Activated CD4-positive, alpha-beta memory T cell treated with anti-CD3 and anti-CD28 coated beads, Interleukin-2, amount 10 ng/mL, durations not matched to agents 7 days and 5 days (primary cell): ENCODE measurements at places on chromosomes 4 and X. TPM values are rescaled to one million over a fixed set of nuclear protein-coding genes. Genes with fewer than 3 reads are reported as not detected.

F9 gene
- not detected for total RNA-seq

FGF5 gene
- total RNA-seq: not detected

SSX4 gene
- total RNA-seq: not detected

ZBTB49 gene
- total RNA-seq: 7.4 TPM

FGFBP1 gene
- total RNA-seq: not detected

CT45A7 gene
- not detected for total RNA-seq

DMRTC1 gene
- not detected for total RNA-seq

PGM2 gene
- 37.4 TPM for total RNA-seq

SMIM9 gene
- total RNA-seq: not detected

DNA sequence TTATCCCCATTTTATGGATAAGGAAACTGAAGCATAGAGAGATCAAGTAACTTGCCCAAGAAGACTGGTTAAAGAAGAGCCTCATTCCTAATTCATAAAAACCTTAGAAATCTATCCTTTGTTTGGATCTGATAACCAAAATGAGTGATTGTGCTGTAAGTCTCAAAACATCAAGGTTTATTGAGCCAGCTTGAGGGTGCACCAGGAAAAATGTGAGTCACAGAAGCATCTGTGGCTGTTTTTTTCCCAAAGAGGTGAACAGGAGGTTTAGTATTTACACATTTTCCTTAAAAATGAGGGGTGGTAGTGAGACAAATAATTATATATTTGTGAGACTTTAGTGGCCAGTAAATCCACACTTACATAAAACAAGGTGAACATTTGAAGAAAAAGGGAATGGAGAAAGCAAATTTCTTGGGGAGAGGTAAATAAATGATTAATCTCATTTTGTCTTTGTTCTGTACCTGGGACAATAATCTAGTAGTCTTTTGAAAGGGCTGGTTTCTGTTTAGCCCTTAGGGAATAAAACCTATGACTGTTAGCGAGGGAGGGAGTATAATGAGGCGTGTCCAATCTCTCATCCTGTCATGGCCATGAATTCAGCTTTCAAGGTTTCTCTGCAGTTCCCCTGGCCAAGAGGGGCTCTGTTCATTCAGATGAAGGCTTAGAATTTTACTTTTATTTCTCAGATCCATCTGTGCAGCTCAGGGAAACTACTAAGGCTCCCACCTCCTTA, 12.2 kb upstream of the FMR1 start:
- no peak for DNase-seq
- no peak overlapping the region for H3K4me3 ChIP-seq
- H3K27ac ChIP-seq: no peak overlapping the region
- peaks cover 4% of the 10 kb centered on the region for H3K4me1 ChIP-seq
- no peaks in the 10 kb centered on the region for H3K27me3 ChIP-seq

DNA sequence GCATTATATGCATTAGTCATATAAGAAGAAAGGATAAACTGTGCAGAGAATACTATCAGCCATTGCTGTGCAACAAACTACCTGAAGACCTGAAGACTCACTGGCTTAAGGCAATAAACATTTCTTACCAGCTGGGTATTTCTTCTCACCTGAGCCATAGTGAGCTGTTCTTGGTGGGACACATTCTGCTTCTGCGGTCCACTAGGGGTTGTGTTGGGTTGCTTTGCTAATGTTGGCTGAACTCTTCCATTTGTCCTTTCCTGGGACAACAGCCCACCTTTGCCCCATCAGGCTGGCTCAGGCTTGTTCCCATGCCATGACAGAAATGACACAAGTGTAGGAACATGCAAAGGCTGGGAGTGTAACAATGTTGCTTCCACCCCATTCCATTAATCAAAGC, 388.6 kb downstream of the PCDH7 start:
- no peak for DNase-seq
- H3K27me3 ChIP-seq: no peaks in the 10 kb centered on the region
- H3K4me3 ChIP-seq: no peak overlapping the region
- no peaks in the 10 kb centered on the region for H3K4me1 ChIP-seq
- H3K36me3 ChIP-seq: no peaks in the 10 kb centered on the region

DNA sequence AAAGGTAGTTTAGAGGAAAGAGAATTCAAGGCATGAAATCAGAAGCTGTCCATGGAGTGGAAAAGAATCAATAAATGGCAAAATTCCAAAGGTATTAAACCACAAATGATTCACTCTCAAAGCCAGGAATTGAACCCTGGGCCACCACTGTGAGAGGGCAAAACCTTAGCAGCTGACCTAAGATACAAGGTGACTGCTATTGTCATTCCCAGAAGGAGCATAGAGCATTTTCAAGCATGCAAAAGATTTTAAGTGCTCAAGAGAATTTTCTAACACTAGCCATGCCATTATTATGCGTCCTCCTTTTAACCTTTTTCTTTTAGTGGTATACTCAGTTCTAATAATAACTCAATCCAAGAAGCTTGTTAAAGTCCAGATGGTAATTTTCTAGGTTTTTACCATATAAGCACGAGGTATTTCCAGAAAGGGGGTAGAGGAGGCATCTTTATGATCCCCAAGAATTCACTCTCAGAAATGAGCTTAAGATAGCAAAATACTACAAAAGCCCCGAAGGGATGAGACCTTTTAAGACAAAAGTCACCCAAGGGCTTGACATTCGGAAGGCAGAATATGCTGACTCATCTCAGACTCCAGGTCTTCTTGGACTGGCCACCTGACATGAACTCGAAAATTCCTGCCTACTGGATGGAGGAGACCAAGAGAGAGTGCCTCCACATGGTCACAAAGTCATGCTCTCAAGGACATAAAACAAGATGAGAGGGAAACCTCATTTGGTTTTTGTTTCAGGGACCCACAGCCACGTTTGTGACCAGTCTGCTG, 13.8 kb upstream of the PAGE5 start:
- no peak overlapping the region for H3K4me3 ChIP-seq
- no peaks in the 10 kb centered on the region for H3K4me1 ChIP-seq
- no peak overlapping the region for H3K27ac ChIP-seq
- DNase-seq: no peak
- no peaks in the 10 kb centered on the region for H3K36me3 ChIP-seq

DNA sequence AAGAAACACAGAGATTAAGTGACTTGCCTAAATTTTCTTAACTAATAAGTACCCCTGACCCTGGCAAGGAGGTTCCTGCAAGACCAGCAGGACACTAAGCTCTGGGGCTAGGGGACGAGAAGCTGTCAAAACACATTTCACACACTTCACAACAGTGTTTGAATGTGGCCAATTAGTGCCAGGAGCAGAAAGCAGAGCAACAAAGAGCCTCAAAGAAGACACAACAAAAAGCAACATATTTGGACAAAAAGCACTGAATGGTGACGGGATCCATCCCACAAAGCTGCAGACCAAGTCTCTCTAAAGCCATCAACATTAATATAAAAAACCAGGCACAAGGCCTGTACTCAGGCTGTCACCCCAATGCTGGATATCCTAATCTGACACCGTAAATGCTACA, 361.9 kb upstream of the RASGEF1B start:
- H3K27ac ChIP-seq: no peak overlapping the region
- no peak for DNase-seq
- no peaks in the 10 kb centered on the region for H3K36me3 ChIP-seq

GRCh38 chrX:45240301-45240700, 39.6 kb upstream of the DIPK2B start:
- H3K4me1 ChIP-seq: no peaks in the 10 kb centered on the region
- no peak overlapping the region for H3K27ac ChIP-seq
- H3K4me3 ChIP-seq: no peak overlapping the region
- DNase-seq: no peak
- peaks cover 6% of the 10 kb centered on the region for H3K27me3 ChIP-seq

- H3K27ac ChIP-seq: no peak overlapping the region
- H3K4me1 ChIP-seq: no peaks in the 10 kb centered on the region
- H3K27me3 ChIP-seq: no peaks in the 10 kb centered on the region
- H3K36me3 ChIP-seq: no peaks in the 10 kb centered on the region
Measured at GRCh38 chr4:156547891-156548290, 423.7 kb downstream of the PDGFC start.

DNA sequence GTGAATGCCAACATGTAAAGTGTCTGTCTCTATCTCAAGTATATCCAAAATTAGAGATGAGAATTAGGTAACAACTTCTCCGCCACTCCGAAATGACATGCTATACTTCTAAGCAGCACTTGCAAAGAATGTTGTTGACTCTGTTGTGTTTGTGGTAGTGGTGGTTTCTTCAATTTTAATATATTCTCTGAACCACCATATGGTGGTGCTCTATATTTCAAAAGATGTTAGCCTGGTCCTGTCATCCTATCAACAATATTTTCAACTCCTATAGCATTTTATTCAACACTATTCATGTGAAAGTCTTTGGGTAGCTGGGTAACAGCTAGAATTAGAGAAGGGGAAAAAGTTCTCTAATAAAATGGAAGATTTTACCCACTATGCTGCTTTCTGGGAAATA, 1622.8 kb upstream of the IGFBP7 start:
- H3K27ac ChIP-seq: no peak overlapping the region
- H3K4me3 ChIP-seq: no peak overlapping the region
- no peaks in the 10 kb centered on the region for H3K36me3 ChIP-seq
- DNase-seq: no peak
- no peaks in the 10 kb centered on the region for H3K27me3 ChIP-seq

- H3K27me3 ChIP-seq: no peaks in the 10 kb centered on the region
- H3K4me3 ChIP-seq: no peak overlapping the region
- H3K4me1 ChIP-seq: no peaks in the 10 kb centered on the region
Measured at GRCh38 chrX:1306909-1307625, 29.5 kb upstream of the IL3RA start.

DNA sequence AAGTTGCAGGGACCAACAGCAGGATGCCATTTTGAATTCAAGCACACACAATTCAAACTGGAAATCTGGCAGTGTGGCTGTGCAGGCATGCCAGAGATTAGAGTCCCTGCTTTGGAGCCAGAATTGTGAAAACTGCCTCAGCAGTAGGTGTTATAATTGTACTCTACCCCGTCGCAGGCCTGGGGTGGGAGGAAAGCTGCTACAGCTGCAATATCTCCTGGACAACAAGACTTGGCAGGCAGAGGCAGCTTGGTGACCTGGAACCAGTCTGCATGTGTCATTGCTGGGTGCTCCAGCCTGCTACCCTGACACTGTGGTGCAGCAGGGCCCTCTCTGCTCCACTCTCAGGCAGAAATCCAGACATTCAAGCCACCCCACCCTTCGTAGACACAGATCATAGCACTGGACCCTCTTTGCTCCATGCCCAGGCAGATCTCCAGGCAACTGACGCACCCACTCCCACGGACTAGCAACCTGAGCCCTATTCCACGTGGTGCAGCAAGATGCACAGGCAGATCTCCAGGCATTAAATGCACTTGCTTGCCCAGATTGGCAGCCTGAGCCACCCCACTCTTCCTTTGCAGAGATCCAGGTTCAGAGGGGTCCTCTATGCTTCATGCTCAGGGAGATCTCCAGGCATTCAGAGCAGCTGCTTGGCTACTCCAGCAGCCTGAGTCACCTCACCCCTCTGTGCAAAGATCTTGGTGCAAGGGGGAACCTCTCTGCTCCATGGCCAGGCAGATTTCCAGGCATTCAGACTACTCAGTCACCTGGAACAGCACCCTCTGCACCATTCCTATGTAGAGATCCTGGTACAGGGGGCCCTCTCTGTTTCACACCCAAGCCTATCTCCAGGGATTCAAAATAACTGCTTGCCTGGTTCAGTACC, 140.5 kb downstream of the LRBA start:
- no peak for DNase-seq
- H3K27me3 ChIP-seq: no peaks in the 10 kb centered on the region

GRCh38 chr4:1488357-1488756, 82.1 kb upstream of the NKX1-1 start:
- H3K36me3 ChIP-seq: peaks cover 11% of the 10 kb centered on the region
- peaks cover 18% of the 10 kb centered on the region for H3K27me3 ChIP-seq
- H3K4me1 ChIP-seq: no peaks in the 10 kb centered on the region
- no peak overlapping the region for H3K27ac ChIP-seq
- no peak overlapping the region for H3K4me3 ChIP-seq
- DNase-seq: no peak

DNA sequence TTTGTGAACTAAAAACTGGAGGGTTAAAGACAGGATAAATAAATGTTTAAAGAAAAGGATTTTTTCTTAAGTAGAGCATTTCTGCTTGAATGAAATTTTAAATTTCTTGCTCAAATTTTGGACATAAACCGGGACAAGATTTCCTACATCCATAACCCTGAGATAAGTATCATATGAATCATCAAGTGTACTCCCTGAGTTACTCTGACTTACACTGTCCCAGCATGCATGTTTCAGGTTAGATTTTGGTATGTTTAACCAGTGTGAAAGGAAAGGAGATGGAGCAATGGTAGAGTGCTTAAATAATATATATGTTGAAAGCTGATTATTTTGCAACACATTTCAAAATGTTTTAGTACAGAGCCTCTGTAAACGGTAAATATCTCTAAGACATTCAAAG, 175.2 kb downstream of the ADGRL3 start:
- no peaks in the 10 kb centered on the region for H3K36me3 ChIP-seq
- H3K4me1 ChIP-seq: no peaks in the 10 kb centered on the region
- H3K27me3 ChIP-seq: no peaks in the 10 kb centered on the region
- no peak overlapping the region for H3K4me3 ChIP-seq

DNA sequence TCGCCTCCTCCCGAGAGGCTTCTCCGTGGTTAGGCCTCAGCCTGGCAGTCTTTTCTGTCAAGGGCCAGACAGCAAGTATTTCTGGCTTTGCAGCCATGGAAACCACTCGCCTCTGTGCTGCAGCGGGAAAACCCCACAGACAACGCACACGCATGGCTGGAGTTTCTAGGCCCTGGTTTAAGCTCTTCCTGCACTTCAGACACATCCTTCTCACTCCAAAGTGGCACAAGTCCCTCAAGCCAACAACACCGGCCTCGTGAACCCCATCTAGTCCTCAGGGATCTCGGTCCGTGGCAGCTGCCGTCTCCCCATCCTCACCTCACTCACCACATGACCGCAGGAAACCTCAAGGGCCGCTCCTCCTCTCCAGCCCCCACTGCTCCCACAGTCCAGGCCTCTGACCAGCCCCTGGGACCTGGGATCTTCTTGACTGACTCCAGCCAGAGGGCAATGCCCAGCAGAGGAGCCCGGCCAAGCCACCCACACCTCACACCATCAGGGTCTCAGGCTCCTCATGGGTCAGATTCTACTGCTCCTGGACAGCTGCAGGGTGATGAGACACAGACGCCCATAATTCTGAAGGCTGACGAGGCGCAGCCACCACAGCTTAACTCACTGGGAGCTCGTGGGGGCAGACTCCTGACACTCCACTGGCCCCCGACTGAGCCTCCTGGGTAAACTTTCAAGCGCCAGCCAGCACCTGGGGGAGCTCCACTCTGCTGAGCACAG, 21.7 kb downstream of the LETM1 start:
- no peak for DNase-seq
- H3K36me3 ChIP-seq: peaks cover 33% of the 10 kb centered on the region
- no peak overlapping the region for H3K4me3 ChIP-seq

- H3K4me1 ChIP-seq: no peaks in the 10 kb centered on the region
- no peak overlapping the region for H3K27ac ChIP-seq
- no peaks in the 10 kb centered on the region for H3K36me3 ChIP-seq
- H3K27me3 ChIP-seq: no peaks in the 10 kb centered on the region
- H3K4me3 ChIP-seq: no peak overlapping the region
- no peak for DNase-seq
Measured at GRCh38 chr4:105483840-105484239, 10.0 kb upstream of the PPA2 start.
